GM13977 (cell line): ENCODE measurements at places on chromosomes 5 and 9.
A peak's percentile ranks its signal among the peaks of the same experiment; 100 is the strongest.

GRCh38 chr5:80409367-80409966 is 1.6 kb downstream of the ZFYVE16 start:
- no peak for DNase-seq

- DNase-seq: no peak
These were observed 125.3 kb upstream of the SLC25A48 start for GRCh38 chr5:135709208-135709575.

- no peak for DNase-seq
These were observed 105.8 kb downstream of the ROR2 start for GRCh38 chr9:91844190-91844589.

GRCh38 chr5:124841829-124842712 is 95.6 kb upstream of the ZNF608 start:
- no peak for DNase-seq

- no peak for DNase-seq
These were observed 29.7 kb upstream of the ITGA1 start for GRCh38 chr5:52758014-52758413.

DNA sequence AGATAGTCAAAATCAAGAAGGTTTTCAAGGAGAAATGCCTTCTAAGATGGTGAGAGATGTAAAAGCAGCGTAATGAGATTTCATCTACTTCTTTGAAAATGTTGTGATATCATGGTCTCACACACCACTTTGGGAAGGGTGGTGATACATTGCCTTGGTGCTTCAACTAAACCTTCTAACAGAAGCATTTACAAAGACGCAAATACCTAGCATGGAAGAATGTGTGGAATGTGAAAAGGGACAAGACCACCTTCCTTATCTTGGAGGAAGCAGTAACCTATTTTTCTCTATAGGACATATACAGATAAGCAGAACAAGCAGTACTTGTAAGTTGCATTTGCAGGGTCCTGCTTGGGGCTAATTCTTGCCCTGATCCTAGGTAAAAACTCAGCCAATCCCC is 38.8 kb downstream of the PCA3 start:
- DNase-seq: no peak

DNA sequence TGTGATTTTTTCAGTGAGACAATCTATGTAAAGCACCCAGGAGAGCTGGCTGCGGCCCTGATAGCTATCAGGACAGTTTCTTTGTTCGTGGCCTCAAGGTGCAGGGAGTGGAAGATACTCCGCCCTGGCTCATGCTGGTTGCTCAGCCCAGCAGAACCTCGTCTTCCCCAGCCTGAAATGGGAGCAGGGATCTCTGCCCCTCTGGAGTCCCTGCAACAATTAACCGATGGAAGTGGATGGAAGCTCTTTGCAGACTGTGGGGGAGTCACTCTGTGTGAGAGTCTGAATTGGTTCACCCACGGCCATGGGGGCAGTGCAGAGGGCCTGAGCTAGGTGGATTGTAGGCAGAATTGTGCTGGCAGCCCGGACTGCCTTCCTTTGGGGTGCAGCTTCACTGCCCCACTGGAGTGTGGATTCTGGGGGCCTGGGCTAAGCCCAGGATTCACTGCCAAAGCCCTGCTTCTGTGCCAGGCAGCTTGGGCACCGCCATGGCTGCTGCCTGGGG is 2.8 kb downstream of the AIF1L start:
- no peak for DNase-seq

GRCh38 chr5:95725937-95726810 is 5.0 kb upstream of the RHOBTB3 start:
- DNase-seq: peak; percentile 39

DNA sequence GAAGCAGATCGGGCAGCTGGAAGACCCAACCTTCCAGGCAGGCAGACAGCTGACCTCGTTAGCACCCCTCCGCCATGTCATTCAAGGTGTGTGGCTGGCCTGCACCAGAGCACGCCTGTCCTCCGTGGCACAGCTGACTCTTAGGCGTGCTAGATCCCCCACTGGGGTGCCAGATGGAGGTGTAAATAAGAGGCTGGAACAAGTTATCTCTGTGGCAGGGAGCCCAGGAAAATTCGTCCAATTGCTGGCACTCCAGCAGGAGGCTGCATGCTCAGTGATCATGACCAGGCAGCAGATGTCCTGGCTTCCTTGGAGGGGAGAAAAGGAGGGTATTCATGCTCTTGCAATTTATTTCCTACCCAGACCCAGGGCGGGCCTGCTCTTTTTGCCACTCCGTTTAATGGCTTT is 7.8 kb upstream of the ALDOB start:
- no peak for DNase-seq
